ENCODE measurements at places on chromosomes 5 and 9.

DNA sequence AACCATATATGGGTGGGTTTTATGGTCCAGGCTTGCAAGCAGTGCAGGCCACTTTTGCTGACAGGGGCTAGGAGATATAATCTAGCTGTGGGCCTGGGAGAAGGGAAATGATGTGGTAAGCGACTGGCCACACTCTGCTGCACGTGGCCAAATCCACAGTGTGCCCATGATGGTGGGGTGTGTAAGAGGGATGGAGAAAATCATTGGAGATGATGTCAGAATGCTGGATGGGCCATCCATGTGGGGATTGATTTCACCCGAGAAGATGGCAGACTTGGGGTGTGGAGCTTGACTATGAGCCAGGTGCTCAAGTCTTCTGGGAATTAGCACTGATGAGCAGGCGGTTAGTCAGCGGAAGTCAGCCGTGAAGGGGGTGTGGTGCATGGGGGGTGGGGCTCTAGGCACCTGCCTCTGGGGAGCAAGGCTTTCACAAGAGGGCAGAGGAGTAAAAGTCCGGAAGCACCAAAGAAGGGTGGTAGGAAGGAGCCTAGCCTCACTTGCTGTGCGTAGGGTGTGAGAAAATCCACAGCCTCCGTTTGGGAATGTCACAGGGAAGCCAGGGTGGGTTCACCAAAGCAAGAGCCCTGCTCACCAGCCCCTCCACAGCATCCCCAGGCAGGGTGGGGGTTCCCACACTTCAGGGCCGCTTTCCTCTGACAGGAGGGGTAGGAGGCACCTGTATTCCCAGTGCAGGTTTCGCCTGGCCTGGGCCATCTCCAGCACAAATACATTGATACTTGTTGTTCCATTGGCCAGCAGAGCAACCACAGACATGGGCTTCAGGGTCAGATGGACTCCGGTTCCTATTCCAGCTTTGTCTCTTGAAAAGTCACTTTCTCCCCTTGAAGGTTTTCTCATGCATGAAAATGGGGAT lies 44.5 kb upstream of the ANGPTL2 start:
- DNase-seq = no peak

GRCh38 chr9:72312386-72312987 lies 52.5 kb downstream of the ZFAND5 start:
- no peak for DNase-seq

DNA sequence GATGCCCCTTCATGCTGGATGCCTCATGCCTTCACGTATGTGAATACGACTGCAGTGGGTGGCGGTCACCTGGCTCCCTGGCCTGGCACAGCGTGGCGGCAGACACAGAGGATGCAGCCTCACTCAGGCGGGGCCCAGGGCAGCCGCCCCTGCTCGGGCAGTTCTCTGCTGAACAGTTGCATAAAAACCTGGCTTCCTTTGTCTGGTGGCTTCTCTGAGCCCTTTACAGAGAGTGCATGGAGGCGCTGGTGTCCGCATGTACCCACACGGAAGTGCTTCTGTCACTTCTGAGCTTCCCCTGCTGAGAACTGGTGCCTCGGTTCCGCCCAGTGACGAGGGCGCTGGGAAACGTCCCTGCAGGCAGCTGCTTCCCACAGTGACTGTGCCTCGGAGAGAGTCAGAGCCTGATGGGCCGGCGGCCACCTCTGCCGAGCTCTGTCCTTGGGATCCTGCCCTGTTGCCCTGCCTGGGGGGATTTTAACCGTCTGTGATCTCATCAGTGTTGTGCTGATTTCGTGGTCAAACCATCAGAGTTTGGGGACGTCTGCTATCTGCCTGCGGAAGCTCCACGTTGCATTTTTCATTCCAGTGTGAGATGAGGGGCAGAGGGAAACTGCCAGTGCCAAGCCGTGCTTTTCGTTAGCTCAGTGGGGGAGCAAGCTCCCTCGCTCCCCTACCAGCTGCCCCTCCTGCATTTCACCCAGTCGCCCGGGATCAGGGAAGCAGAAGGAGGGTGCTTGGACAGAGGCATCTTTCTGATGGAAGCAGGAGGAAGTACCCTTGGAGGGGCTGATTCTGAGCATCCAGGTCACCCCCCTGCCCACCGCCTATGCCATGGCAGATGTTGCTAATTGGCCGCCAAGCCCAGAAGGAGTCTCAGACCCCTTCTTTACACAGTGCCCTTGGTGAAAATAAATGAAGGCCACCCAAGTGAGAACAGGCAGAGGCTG lies 153.0 kb upstream of the COL5A1 start:
- DNase-seq = no peak

DNA sequence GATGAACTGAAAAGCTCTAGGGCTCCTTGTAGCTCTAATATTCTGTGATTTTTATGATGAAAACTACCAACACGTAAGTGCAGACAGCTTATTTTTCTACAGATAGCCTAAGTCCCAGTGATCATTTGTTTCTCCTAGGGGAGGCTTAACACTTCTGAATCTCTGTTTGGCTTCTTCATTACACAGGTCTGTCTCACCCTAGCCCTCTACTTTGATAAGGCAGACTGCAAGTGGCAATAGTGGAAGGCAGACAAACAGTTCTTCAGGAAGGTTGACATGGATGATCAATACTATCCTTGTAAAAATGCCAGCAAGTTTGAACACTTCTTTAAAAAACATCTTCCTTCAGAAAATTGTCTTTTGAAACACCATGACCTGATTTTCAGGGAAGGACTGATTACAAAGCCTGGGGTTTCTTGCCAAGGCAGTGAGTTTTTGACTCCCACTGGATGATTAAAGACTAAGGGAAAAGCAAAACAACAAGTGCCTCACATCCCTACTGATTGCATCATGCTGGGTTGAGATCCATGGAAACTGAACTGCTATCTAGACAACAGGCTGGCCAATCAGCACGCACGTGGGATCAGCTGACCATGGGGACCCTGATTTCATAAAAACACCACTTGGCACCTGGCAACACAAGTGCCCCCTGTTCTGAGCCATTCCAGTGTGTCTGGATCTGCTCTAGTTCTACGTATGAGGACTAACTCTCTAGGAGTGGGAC lies 212.2 kb downstream of the SMARCA2 start:
- no peak for DNase-seq

DNA sequence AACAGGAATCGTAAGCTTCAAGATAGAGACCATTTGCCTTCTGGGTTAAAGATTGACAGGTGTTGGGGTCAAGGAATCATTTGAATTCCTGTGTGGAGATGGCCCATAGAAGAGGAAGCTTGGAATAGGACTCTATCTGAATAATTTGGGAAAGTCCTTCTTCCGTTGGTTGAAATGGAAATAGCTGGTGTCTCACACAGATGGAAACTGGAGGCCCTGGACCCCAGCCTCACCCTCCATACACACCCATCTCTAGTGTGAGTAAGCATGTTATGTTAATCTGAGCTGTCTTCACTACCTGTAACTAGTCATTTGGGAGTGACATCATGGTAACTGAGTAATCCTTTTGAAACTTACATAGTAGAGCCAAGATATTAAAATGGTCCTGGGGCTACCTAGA lies 184.4 kb downstream of the CD180 start:
- DNase-seq = no peak

DNA sequence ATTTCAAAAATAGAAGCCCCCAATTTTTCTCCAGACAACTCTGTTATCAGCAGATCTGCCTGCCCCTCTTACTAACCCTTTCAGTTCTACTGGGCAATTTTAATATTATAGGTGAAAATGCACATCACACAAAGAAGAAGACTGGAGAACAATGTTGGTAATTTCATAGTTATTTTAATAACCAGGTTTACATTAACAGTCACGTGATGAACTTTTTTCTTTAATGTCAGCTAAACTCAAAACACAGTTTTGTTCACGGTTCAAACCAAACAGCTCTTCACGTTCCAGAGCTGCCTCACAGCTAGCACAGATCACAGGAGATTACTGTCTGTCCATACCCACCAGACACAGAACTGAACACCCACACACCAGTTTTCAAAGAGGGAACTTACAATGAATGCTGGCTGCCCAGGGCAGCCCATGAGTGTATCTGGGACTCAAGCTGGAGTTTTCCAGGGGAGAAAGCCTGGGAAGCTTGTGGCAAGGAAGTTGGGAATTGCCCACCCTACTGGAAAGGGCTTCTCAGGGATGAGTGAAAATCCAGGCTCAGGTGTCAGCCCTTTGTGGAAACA lies 119.1 kb downstream of the DPYSL3 start:
- DNase-seq = no peak

- no peak for DNase-seq
Observed at GRCh38 chr5:2300421-2300820, 417.7 kb upstream of the IRX4 start.

GRCh38 chr5:4929092-4929655 lies 211.0 kb upstream of the ADAMTS16 start:
- DNase-seq = no peak

- DNase-seq = no peak
Observed at GRCh38 chr5:143350751-143351602, 52.5 kb downstream of the NR3C1 start.

DNA sequence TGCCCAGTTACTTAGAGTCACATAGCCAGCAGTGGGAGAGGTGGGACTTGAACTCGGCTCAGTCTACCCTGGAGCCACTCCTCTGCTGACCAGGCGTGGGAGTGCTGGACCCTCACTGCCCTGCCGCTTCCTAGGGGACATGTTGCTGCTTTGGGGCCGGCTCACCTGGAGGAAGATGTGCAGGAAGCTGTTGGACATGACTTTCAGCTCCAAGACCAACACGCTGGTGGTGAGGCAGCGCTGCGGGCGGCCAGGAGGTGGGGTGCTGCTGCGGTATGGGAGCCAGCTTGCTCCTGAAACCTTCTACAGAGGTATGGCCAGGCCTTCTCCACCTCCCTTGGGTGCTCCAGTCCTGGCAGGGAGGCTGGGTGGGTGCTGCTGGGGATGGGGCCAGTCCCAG lies 3.4 kb upstream of the CACFD1 start:
- DNase-seq = no peak

- no peak for DNase-seq
Observed at GRCh38 chr9:28396058-28396457, 822.8 kb upstream of the C9orf72 start.

- no peak for DNase-seq
Observed at GRCh38 chr5:98904780-98905179, 24.0 kb downstream of the CHD1 start.

GRCh38 chr9:88801214-88801796 lies 190.0 kb upstream of the S1PR3 start:
- DNase-seq = no peak

DNA sequence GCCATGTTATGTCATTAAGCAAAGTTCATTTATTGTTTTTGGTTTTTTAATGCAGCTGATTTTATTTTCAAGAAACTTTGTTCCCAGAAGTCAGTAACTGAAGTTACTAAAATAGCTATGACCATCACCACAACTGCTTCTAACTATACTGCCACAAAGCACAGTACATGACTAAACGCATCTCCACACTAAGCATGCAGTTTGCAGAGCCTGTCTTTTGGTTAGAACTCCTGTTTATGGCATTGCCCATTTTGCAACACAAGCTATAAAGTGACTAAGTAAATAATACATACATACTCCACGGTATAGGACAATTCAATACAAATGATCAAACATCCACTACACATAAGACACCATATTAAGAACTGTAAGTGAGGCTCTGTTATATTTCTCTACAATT lies 109.7 kb downstream of the MLLT3 start:
- no peak for DNase-seq

DNA sequence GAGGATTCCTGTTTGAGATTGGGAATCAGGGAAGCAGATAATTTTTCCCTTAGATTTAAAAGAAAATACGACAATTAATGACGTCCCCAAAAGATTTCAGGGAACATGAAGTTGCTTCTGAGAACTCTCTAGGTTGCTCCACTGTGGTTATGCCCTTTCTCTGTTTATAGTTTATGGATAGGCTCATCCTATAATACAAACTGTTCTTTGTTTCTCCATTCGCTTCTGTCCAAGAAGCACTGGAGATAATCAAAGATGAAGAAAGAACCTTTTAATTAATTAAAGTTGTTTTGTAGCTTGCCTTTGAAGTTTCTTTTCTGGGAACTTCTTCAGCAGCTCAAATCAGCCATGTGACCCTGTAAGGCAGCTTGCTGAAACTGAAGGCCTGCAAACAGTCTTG lies 87.5 kb downstream of the CHSY3 start:
- DNase-seq = no peak

- no peak for DNase-seq
Observed at GRCh38 chr5:112127861-112128260, 291.2 kb downstream of the EPB41L4A start.

GRCh38 chr5:10566543-10567068 lies 2.7 kb downstream of the ANKRD33B start:
- no peak for DNase-seq

- DNase-seq = no peak
Observed at GRCh38 chr9:134698587-134699342, 57.2 kb downstream of the COL5A1 start.

DNA sequence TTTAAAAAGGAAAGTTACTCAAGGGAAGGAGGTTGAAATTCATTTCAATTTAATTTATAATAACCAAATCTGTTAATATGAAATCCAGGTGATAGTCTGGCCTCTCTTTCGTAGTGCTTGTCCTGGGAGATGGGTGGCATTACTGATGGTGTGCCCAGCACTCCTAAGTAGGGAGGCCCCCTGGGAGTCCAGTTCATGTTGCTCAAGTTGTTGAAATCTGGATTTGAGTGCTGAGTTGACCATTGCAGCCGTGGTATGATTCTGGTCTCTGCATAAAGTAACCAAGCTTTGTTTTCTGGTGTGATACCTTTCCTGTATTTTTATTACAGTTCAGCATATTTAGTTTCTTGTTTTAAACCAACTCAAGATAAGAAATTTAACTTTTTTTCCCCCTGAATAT lies 287.8 kb downstream of the FANCC start:
- DNase-seq = no peak

GRCh38 chr5:125870256-125870655 lies 553.0 kb upstream of the GRAMD2B start:
- DNase-seq = no peak

DNA sequence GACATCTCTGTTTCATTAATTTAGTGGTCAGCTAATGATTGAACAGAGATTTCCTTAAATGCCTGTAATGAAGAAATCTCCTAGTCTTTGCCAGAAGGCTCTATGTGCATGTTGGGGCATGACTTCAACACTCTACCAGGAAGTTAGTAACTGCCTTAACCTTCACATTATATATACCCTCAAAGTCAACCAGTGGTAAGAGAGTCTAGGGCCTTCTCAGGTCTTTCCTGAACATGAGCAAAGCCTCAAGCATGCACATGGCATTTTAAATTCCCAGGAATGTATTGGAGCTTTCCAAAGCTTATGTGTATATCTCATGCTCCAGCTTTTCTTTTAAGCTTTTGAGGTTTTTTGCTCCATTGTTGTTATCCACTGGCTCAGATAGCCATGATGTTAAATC lies 388.3 kb downstream of the ARRDC3 start:
- no peak for DNase-seq

DNA sequence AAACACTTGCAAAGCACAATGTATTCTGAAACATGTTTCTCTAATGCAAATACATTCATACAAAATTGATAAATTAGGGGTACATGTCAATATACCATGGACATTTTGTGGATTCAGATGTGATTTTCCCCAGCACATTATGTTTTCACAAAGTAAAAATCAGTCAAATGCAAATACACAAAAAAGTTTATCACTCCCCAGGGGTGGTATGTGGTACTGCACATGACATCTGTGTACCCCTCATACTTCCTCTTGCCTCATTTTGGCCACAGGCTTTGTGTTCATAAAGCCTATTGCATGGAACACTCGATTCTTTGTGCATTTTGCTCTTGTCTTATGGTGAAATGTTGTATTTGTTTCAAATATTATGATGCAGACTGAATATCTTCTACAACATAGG lies 116.8 kb upstream of the PDE4D start:
- no peak for DNase-seq

All from naive thymus-derived CD8-positive, alpha-beta T cell (primary cell).